ENCODE measurements at places on chromosomes 12 and 14.

- DNase-seq, result no peak
These were observed 13.0 kb upstream of the MFAP5 start for GRCh38 chr12:8675591-8676036.

GRCh38 chr12:67355428-67356379 is 86.5 kb downstream of the CAND1 start:
- DNase-seq, result no peak

DNA sequence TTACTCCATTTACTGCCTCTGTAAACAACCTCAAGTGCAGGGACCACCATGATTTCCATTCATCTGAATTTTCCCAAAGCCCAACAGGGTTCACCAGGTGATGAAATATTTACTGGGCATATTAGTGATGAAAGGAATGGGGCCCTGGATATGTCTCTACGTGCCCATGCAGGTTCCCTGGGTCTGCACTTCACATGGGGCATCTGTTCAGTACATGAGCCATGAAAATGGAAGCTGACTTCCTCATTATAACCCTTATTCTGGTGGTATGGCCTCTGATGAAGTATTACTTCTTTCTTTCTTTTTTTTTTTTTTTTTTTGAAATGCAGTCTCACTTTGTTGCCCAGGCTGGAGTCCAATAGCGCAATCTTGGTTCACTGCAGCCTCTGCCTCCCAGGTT is 26.5 kb upstream of the CORO1C start:
- no peak for DNase-seq

DNA sequence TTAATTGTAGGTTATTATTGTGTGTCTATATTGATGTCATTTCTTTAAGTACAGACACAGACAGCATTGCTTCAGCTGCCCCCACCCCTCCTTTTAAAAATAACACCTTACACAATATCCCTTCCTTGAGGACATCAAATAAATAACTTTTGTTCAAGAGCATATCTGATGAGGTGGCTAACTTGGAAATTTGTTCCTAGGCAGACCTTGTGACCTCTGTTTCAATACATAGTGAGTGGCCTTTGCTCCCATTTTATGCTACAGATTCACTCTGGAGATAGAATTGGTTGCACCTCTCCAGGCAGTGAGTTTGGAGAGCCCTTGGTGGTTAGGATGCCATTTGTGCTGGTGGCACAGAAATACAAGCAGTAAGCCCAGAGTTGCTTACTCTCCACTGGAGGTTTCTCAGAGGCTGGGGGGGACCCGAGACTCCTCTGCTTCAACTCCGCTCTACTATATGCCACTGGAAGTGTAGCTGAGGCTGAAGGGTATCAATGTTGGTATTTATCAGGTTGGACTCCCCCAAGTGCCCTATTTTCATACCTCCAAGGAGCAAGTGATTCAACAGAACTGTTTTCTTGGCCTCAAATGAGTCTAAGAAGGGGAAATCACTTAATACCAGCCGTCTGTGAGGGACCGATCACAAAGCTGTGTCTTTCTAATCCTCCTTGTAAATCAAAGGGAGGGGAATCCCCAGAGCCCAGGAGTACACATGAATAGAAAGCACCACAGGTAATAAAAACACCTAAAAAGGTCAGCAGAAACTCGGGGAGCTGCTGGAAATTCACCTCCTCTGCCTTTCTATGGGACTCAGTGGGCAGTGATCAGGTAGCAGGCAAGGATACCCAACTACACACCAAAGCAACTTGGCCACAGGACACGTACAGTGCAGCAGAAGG is 463.1 kb downstream of the RAD51B start:
- DNase-seq, result no peak

DNA sequence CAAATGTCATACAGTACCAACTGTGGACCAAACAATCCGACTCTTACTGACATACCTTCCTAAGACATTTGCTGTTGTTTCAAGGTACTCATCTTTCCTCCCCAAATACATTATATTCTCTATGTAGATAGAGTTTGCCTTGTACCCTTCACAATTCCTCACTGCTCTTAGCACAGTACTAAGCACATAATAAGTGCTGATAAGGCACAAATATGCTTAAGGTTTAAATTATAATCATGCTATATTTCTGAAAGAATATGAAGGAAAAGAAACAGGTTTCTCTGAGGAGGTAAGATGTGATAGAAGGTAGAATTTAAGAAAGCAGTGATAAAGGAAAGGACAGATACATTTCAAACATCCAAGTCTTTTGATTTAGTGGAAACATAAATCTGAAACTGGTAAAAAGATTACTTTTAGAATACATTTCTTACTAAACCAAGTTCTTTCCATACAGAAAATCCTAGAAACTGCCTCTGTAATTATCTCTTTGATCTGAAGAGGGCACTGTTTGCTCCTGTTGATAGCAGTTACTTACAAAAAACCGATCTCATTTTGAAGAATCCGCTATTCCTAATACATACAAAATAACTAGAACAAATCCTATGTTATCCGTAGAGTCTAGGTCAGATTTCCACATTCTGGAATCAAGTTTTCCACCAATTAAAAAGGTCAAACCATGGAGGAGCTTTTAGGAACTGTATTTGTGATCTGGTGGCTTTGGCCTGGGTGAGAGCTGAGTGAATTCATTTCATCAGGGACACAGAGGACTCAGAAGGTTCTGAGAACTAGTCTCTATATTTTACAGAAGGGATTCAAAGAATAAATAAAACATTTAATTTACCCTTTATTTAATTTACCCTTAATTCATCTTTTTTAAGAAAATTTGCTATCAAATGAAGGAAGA is 311.9 kb downstream of the DAD1 start:
- no peak for DNase-seq
